ENCODE measurements at places on chromosomes 7 and 10. TPM values are rescaled to one million over a fixed set of nuclear protein-coding genes. Genes with fewer than 3 reads are reported as not detected.

GRCh38 chr7:70217571-70217970 is 619.3 kb downstream of the AUTS2 start:
- DNase-seq = no peak

DNA sequence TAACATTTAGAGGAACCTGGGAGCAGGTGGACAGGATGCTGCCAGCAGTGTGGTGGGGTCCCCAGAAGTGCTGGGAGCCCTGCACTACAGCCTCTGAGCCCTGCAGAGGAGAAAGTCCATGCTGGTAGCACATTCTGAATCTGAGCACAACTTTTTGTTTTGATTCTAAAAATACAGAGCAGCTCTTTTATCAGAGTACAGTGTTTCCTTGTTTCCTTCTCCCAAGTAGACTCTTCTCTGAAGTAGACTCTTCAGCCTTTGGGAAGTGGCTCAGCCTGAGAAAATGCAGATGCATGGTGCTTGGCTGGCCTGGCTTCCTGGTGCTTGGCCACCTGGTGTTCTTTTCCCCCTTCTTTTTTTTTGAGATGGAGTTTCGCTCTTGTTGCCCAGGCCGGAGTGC is 9.1 kb downstream of the ADCY1 start:
- no peak for DNase-seq

GRCh38 chr7:21077602-21078001 is 290.9 kb upstream of the SP8 start:
- no peak for DNase-seq

- DNase-seq = peak; percentile 62
Observed at GRCh38 chr7:44912775-44913347, 27.5 kb upstream of the PURB start.

Gene SLC26A3
- 36.4 TPM for total RNA-seq

Gene USP54
- 18.2 TPM for total RNA-seq
